ENCODE measurements at places on chromosomes 5 and 9.

GRCh38 chr5:2802693-2803365, 51.4 kb upstream of the IRX2 start:
- no peak for DNase-seq

DNA sequence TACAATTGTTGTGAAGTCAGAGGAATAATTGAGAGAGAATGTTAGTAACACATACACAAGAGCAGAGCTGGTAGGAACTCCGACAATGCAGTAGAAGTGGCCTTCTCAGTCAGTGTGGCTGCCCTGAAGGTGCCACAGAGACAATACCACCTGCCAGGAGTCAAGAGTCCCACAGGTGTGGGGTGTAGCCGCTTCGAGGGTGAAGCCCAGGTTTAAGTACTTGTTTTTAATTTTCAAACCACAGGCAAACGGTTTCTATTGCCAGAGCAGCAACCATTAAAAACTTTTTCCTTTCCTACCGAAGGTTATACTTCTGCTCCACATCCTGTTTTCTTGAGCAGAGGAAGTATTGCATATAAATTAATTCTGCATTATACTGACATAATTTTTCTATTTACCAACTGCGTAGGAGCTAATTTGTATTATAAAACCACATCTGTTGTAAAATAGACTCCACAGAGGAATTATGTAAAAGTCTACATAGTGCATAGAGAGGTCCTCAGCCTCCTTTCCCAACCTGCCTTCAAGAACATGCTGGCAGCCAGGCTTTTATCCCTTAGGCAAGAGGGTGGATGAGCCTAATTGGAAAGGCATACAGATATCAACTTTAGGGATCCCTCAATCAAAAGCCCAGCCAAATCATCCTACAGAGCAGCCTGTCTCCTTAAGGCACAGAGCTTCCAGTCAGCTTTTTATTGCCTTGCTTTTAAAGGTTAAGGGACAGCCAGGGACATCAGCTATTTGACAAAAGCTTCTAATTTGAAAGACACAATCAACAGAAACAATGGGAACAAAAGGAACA, 12.9 kb upstream of the ACTBL2 start:
- DNase-seq, result no peak

DNA sequence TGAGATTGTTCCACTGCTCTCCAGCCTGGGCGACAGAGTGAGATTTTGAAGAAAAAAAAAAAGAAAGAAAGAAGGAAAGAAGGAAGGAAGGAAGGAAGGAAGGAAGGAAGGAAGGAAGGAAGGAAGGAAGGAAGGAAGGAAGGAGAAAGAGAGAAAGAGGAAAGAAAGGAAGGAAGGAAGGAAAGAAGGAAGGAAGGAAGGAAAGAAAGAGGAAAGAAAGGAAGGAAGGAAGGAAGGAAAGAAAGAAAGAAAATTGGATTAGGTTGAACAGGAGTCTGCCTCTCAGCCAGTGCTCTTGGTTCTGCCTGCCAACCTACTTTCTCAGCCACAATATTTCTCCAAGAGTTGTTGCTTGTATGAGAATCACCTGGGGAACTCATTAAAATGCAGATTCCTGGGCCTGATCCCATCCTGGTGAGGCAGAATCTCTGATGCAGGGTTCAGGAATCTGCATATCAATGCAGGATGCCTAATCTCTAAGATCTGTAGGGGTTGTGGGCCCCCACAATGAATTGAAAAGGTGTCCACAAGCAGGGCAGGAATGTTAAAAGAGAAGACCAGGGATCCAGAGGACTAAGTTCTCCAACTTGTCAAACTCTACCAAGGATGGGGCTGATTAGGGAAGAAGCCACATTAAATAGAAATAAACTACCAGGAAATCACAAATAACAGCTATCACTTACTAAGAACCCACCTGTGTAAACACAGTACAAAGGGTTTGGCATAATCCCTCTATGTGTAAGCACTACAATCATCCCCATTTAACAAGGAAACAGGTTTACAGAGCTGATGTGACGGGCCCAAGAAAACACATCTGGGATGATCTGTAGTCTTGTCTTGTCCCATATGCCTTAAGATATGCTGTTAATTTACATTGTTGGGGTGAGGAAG, 23.4 kb upstream of the GALNT10 start:
- DNase-seq, result no peak

DNA sequence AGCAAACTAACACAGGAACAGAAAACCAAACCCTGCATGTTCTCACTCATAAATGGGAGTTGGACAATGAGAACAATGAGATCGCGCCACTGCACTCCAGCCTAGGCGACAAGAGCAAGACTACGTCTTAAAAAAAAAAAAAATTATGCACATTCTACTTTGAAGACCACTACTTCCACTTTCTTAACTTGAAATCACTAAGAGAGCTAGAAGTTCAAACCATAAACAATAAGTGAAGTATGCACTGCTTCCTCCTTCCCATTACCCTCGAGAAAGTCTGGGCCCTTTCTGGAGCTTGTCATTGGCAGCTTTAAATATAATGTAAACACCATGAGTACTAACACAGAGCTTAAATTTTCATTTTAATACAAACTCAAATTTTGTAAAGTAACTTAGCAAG, 94.9 kb downstream of the TLE1 start:
- DNase-seq, result no peak

DNA sequence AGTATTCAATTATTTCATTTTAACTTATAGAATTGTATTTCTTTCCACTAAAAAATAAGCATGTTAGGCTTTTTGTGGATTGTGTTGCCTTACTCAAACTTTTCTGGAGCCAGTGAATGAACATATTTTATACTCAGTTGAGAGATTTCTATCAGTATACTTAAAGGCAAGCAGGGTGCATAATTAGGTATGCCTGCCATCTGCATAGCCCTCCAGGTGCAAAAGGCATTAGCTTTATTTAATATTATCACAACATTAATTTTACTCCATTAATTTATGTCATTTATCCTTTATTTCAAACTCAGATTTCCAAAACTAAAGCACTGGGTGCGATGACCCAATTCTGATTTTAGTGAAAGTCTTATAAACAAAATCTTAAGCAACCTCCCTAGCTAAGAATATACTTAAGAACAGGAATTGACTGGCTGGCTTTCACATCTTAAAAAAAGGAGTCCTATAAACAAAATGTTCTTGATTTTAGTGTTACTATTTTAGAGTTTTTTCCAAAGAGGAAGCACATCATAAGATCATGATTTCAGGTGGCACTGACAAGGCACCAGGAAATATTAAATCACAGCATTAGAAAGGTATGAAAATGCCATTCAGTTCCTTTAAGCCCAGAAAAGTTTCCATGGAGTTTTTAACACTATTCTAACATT, 178.4 kb downstream of the MPDZ start:
- no peak for DNase-seq

DNA sequence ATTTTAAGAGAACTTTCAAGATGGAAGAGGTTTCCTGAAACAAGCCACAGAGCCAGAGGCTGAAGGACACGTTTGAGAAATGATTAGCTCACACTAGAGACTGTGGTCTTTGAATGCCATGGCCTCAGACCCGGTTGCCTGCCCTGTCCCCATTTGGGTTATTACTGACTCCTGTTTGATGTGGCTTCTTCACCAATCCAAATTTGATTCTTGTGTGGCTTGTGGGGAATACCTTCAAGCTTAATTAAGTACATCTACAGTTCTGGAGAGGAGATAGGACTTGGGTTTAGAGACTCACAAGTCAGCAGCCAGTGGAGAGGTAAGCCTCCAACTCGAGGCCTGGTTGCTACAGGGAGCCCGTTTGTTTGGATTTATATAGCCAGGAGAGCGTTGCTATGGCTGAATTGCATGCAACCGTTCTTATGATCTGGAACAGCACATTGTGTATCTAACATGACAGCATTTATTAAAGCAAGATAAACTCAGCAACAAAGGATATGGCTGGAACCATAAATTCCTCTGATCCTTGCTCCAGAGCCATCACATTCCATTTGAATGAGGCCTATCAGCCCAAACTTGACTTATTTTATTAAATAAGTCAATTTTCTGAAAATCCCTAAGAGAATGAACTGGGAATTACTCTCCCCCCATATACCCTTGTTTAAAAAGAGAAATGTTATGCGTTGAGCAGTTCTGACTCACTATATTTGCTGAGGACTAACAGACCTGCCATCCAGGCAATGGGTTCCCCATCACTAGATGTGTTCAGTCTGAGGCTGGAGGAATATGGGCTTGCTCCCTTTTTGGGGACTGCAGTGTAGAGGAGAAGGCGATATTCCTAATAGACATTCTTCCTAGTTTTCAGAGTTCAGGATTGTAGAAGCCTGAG, 88.4 kb upstream of the TNFSF8 start:
- no peak for DNase-seq
